ENCODE measurements at places on chromosomes 11 and 22.

- no peak for DNase-seq
Measured at GRCh38 chr11:125253795-125254525, 89.4 kb downstream of the PKNOX2 start.

DNA sequence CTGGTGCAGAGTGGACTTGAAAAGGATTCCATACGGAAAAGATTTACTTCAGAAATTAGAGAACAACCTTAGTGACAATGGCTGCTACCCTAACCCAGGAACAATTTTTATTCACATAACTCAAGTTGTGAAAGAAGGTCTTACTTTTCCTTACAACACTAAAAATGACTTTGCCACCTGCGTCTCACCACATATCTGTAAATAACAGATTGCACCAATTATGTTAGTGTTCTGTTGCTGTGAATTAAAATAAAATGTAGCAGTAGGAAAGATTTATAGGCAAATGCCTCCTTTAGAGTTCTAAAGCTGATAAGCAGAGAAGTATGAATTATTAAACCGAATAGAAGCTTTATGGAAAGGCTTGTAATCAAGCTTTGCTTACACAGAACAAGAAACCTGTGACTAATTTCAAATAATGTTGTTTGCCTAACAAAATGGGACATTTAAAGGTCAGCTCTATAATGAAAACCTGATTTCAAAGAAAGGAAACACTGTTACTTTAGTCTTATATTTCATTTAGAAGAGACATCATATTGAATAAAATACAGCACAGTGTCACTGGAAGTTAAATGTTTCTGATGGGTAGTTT, 2237.8 kb downstream of the LRRC4C start:
- DNase-seq, result no peak

GRCh38 chr11:2166091-2166851, 5.3 kb upstream of the INS start:
- DNase-seq, result peak; percentile 21

- DNase-seq, result no peak
Measured at GRCh38 chr22:44337678-44338004, 24.9 kb upstream of the SHISAL1 start.

DNA sequence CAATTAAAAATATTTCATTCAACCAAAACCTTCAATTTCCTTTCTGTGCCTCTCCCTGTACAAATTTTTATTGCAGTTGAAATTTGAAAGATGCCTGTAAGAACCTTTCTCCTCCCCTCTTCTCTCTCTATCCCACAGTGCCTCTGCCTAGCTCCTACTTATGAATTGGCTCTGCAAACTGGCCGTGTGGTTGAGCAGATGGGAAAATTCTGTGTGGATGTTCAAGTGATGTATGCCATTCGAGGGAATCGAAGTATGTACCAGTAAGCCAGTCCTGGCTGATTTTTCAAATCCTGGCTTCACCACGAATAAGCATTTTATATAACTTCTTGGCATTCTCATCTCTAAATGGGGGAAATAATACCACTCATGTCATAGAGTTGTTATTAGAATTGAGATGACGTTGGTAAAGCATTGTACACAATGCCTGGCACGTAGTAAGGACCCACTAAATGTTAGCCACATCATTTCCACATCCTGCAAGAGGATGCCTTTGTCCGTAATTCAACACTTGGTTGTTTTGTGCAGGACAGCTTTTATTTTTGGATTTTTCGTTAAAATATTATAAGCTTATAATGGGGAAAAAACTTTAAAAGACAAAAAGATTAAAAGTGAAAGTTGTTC, 6.0 kb downstream of the DDX25 start:
- no peak for DNase-seq

GRCh38 chr11:124474079-124474478, 28.6 kb upstream of the OR8B8 start:
- no peak for DNase-seq

DNA sequence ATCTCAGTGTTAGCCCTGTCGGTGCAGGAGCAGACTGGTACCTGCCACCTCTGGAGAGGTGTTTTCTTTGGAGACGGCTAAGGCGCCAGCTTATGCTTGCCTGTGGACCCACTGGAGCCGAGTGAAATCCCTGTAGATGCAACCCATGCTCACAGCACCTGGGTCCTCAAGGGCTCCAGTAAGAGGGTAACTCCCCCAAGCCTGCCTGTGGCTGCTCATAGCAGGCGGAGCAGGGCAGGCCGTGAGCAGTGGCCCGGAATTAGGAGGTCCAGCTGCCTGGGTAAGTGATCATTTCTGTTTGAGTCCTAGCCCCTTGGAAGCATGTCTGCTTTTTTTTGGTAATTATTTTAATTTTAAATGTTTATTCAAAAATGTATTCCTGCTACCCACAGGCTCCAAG, 43.8 kb downstream of the NAT10 start:
- DNase-seq, result no peak

GRCh38 chr11:82092904-82093303, 640.8 kb downstream of the FAM181B start:
- no peak for DNase-seq

DNA sequence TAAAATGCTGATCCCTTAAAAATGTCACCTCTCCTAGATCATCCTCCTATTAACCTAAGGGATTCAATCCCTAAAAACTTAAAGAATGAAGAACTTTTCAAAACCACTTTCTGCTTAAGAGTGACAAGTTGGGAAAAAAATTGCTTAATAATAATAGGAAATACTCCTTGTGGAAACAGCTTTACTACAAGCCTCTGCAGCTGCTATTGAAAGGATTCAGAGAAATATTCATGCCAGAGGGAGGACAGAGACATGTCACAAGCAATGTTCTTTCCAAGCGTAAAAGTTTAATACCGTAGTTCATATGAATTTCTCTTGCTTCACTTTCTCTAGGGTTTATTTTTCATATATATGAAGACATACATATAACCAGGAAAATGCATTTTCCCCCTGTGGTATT, 98.2 kb downstream of the ARHGAP20 start:
- DNase-seq, result no peak

GRCh38 chr11:110046775-110047380, 46.3 kb upstream of the ZC3H12C start:
- no peak for DNase-seq

DNA sequence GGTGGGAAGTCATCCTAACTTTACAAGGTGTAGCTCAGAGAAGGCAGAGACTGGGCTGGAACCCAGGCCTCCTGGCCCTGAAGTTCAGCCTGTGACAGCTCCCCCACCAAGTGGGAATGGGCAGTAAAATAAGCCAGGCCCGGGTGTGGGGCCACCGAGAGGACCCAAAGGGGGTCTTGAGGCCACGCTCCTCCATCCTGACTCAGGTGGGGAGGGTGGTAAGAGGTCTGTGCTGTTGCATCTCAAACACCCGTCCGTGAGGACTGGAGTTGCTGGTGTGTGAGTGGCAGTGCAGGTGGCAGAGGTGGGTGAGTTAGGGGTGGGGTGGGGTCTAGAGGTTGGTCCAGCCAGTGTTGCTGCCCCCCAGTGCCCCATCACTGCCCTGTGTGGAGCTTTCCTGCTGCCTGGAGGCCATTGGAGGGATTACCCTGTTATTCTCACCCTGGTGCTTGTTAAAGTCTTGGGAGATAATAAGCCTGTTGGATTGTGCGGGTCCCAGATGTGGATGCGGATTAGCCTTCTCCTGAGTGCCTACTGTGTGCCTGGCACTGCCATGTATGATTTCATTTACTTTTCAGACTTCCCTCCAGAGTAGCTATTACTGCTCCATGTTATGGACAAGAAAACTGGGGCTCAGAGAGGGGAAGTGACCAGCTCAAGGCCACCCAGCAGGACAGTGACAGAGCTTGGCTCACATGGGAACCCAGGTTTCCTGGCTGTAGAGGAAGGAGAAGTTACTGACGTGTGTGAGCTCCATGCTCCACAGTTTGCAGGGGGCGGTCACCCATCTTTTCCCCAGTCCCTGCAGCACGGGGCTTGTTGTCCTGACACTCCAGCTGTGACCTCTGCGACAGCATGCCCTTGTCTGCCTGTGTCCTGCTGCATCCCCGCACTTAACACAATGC, 12.9 kb downstream of the SERPINH1 start:
- no peak for DNase-seq

DNA sequence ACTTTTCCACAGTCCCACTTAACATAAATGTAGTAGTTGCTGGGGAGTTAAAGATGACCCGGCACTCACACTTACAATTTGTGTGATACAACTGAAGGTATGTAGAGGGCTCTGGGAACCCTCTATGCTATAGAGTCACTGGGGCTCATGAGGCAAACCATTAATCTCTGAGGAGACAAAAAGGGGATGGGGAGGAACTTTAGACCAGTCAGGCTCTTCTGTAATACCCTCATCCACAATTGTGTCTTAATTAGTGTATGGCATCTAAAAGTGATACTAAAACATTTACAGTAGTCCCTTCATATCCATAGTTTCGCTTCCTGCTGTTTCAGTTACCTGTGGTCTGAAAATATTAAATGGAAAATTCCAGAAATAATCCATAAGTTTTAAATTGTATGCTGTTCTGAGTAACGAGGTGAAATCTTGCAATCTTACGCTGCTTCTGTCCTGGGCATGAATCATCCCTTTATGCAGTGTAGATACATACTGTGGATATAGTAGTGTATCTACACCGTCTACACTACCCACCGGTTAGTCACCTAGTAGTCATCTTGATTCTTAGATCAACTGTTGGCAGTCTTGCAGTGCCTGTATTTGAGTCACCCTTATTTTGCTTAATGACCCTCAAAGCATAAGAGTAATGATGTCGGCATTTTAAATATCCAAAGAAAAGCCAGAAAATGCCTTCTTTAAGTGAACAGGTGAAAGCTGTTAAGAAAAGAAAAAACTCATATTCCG, 12.2 kb downstream of the CBL start:
- no peak for DNase-seq

DNA sequence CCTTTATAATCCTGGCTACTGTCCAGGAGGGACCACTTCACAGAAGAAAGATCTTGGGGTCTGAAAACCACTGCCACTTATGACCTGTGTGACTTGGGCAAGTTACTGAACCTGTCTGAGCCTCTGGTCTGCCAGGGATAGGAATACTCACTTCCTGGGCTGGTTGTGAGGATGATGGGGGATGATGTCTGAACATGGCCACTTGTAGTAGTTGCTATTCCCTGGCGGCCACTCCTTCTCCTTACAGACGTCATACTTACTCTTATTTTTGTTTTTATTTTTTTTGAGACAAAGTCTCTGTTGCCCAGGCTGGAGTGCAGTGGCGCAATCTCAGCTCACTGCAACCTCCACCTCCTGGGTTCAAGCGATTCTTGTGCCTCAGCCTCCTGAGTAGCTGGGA, 26.1 kb downstream of the CD82 start:
- DNase-seq, result no peak

- no peak for DNase-seq
Measured at GRCh38 chr11:19039409-19039808, 21.1 kb downstream of the MRGPRX2 start.

- DNase-seq, result no peak
Measured at GRCh38 chr11:17496406-17496805, 19.8 kb upstream of the ABCC8 start.

GRCh38 chr11:68042219-68043028, 3.6 kb downstream of the TCIRG1 start:
- DNase-seq, result no peak

DNA sequence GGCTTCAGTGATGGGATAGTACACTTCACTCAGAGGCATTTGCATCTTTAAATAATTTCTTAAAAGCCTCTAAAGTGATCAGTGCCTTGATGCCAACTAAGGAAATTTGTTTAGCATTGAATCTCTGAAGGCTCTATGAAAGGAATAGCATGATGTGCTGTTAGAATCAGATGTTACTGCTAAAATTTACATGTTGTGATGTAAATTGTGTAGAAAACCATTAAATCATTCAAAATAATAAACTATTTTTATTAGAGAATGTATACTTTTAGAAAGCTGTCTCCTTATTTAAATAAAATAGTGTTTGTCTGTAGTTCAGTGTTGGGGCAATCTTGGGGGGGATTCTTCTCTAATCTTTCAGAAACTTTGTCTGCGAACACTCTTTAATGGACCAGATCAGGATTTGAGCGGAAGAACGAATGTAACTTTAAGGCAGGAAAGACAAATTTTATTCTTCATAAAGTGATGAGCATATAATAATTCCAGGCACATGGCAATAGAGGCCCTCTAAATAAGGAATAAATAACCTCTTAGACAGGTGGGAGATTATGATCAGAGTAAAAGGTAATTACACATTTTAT, 4.6 kb downstream of the MALAT1 start:
- DNase-seq, result no peak

- no peak for DNase-seq
Measured at GRCh38 chr22:27386186-27386585, 415.4 kb downstream of the MN1 start.

DNA sequence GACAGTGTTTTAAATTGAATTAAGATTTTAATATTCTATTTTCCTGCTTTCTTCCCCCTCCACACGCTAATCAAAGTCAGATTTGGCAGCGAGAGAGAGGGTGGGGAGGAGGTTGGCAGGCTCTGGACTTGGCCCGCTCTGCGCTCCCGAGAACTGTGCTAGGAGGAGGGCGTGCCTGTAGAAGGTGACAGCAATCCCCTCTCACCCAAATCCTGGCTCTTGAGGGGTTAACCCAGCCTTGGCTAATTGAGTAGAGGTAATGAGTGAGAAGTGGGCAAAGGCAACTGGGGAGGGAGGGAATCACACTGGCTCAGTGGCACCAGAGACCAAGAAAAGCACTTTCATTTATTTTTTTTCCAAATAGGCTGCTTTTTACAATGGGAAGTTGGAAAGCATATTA, 42.2 kb downstream of the BUD13 start:
- DNase-seq, result no peak

GRCh38 chr11:27438595-27438981, 34.0 kb downstream of the LGR4 start:
- no peak for DNase-seq

GRCh38 chr11:59198726-59199125, 14.0 kb downstream of the MPEG1 start:
- DNase-seq, result no peak

- peak; percentile 56 for DNase-seq
Measured at GRCh38 chr11:119323532-119324033, 6.7 kb upstream of the MCAM start.

DNA sequence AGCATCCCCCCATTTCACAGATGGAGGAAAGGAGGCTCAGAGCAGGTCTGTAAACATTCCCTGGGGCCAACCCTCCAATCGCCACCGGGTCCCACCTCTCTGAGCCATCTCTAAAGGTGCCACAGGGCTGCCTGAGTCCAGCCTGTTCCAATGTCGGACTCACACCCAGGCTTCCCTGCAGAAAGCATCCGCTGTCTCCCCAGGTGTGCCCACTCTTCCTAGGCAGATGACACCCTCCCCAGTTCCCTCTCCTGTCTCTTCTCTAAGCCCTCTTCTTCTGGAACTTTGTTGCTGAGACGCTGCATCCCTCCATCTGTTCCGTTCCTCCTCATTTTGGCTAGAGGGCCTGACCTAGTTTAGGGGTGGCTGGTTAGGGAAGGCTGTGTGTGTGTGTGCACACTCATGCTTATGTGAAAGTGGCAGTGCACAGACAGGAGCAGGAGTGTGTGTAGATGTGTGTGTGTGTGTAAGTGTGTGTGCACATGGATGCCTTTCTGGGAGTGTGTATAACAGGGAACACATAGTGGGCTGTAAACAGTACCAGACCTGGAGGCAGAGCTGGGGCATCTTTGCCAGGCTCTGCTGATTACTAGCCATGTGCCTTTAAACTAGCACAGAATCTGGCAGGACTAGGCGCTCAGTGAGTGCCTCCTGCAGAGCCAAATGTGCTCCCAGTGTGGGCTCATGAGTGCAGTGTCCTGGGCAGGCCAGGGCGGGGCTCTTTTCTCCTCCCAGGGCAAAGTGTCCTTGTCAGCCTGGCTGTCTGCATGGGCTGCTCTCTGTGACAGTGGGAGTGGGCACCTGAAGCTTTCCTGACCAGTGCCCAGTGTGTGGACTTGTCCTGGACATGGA, 77.3 kb upstream of the NECTIN1 start:
- no peak for DNase-seq
